ENCODE measurements at places on chromosomes 6 and 20.

- no peak for DNase-seq
Observed at GRCh38 chr20:44849703-44850102, 35.8 kb upstream of the YWHAB start.

DNA sequence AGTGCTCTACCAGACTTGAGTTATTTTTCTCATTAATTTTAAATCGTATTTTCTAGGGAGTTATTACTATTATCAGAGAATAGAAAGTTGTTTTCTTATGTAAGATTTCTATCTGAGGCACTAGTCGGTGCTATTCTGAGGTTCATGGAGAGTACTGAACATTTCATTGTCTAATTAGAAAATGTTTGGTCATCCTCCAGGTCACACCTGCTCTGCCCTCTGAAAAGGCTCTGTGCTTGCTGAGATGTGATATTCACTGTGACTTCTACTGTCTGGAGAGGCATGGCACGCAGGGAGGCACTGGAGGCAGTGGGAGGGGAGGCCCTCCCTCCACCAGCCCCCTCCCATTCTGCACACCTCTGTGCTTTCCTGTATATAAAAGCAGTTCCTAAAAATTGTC is 3.0 kb downstream of the SYNDIG1 start:
- DNase-seq, result no peak

- no peak for DNase-seq
Observed at GRCh38 chr20:13741879-13742278, 42.8 kb downstream of the ESF1 start.

GRCh38 chr6:155542036-155542435 is 86.4 kb upstream of the NOX3 start:
- no peak for DNase-seq

GRCh38 chr6:31568537-31568961 is 3.5 kb upstream of the LTA start:
- DNase-seq, result no peak

GRCh38 chr20:19672498-19672897 is 85.6 kb upstream of the RIN2 start:
- DNase-seq, result no peak

DNA sequence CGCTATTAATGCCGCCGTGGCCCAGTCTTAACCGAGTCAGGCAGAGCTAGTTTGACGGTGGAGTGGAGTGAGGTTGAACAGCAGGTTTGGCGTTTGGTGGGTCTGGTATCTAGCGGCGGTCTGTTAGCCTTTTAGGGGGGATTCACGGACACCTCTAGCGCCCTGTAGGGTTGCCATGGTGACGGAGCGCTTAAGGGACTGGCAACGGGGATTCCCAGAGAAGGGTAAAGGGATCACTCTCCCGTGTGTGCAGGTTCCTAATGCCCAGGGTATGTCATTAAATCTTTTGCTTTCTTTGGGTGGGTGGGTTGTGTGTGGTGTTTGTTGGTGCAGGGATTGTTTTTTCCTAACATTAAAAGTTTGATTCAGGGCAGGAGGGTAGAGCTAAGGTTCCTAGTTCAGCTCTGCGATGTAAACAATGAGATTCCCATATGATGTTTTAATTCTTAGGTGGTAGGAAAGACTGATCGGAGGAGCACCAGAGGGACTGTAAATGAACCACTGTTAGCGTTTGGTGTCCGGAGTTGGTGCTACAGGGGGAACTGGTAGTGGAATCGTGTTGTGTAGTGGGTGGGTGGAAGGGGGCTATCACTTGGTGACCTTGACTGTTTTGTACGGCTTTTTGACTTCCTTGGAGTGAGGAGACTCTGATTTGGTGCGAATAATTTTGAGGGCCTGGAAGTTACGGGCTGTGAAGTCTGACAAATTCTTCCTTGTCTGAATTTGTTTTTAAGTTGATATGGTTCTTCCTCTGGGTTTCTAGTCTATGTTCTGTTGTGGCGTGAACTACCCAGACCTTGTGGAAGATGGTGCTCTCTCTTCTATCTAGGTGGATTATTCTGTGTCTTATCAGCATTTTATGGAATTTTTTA is 5.0 kb downstream of the BRD2 start:
- no peak for DNase-seq

GRCh38 chr6:153090241-153090930 is 40.7 kb downstream of the RGS17 start:
- DNase-seq, result no peak

DNA sequence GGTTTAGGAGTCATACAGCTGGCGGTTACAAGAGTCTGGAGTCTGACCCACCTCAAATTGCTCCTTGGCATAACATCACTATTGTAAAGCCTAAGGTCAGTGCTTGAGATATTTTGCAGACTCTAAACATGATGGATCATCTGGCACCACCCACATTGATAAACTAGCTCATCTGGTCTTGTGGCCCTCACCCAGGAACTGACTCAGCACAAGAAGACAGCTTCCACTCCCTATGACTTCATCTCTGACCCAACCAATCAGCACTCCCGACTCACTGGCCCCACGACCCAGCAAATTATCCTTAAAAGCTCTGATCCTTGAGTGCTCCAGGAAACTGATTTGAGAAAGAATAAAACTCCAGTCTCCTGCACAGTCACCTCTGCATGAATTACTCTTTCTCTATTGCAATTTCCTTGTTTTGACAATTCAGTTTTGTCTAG is 115.9 kb downstream of the CD24 start:
- DNase-seq, result no peak

- DNase-seq, result no peak
Observed at GRCh38 chr6:112983713-112984261, 636.7 kb downstream of the RFPL4B start.

- DNase-seq, result no peak
Observed at GRCh38 chr20:40322941-40323340, 366.1 kb downstream of the MAFB start.

DNA sequence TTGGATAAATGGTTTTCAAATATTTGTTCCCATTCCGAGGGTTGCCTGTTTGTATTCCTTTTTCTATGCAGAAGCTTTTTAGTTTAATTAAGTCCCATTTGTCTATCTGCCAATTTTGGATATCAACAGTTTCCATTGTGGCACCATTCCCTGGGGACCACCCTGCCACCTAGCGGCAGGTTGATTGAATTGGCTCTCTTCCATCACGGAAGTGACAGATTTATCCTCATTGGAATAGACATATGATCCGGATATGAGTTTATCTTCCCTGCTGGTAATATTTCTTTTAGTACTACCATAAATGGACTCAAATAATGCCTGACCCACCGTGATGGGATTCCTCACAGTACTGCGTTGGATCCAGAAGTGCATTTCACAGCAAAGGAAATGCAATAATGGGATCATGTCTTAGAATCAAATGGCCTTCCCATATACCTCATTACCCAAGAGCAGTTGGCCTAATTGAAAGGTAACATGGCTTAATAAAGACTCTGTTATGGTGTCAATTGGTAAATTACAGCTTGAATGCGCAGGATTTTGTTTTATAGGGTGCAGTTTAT is 327.0 kb downstream of the BMP2 start:
- DNase-seq, result no peak

DNA sequence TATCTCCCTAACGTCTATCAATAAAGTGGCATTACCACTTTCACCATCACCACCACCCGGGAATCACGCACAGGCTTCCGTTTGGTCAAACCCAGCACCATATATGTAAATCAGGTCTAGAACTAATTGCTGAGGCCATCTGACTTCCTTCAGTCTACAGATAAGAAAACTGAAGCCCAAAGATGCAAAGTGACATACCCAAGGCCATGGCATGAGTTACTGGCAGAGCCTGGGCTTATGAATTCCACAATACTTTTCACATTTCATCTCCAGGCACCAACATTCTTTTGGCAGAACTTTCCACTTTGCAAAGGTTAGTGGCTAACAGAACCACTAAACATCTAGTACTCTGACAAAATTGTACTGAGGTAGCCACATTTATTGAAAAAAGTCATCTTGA is 64.5 kb upstream of the TINAG start:
- DNase-seq, result no peak

- DNase-seq, result no peak
Observed at GRCh38 chr20:742156-742555, 26.1 kb downstream of the SLC52A3 start.

DNA sequence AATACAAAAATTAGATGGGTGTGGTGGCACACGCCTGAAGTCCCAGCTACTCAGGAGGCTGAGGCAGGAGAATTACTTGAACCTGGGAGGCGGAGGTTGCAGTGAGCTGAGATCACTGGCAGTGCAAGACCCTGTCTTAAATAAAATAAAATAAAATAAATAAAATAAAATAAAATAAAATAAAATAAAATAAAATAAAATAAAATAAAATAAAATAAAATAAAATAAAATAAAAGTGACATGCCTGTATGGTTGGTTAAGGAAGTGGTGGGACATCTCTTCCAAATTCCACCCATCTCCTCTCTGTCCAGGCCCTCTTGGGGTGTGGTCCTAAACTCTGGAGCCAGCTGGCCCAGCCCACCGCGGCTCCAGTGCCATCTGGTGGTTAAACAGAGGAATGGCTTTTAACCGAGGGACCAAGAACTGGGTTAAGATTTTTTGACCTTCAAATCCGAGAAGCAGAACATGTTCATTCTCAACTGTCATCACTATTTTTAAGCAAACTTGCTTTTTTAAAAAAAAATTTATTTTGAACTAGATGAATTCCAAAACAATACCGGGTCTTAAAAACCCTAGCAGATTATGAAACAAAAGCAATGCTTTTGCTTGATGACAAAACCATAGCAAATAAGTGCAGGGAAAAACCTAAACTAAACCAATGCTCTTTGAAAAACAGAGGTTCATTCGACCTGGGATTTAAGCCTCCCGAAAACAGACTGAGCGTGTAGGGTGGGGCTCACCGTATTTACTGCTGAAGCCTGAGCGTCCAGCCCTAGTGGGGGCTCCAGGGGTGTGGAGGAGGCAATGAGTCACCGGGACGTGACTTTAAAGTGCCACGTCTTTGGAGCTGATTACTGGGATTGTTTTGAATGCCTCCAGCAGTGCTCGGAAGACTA is 68.8 kb downstream of the CDC5L start:
- DNase-seq, result no peak

GRCh38 chr20:54093423-54094267 is 23.3 kb upstream of the BCAS1 start:
- DNase-seq, result no peak

DNA sequence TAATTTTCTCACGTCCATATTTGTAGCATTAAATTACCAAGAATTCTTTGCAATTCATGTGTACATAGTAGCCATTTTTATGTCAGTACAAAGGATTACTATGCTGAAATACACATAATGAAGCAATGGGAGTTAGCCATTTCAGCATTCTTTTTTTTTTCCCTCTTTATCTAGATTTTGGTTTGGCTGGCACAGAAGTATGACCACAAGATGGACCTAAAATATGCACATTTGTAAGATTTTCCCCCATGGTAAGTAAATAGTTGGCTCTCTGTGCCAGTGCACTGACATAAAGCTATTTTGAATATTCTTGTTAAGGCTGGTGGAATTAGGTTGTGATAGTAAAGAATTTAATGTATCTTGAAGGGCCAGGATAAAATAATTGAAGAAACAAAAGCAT is 486.1 kb upstream of the BTBD3 start:
- no peak for DNase-seq

DNA sequence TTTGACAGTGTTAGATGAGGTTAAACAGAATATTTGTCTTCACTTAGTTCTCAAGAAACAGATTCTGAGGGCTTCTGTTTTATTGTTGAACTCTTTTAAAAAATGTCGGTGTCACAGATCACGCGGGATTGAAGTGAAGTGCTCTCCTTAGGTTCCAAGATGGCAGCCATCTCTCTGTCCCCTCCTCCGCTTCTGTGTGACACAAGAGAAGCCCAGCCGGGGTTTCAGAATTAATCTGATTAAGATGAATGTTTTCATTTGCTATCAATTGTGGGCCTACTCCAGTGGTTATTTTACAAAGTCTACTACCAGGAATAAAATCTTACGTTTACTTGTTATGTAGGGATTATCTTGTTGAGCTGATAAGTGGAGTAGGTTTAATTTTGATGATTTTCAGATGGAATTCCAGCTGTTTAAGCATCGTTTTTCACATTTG is 10.9 kb downstream of the HIVEP1 start:
- DNase-seq, result no peak

DNA sequence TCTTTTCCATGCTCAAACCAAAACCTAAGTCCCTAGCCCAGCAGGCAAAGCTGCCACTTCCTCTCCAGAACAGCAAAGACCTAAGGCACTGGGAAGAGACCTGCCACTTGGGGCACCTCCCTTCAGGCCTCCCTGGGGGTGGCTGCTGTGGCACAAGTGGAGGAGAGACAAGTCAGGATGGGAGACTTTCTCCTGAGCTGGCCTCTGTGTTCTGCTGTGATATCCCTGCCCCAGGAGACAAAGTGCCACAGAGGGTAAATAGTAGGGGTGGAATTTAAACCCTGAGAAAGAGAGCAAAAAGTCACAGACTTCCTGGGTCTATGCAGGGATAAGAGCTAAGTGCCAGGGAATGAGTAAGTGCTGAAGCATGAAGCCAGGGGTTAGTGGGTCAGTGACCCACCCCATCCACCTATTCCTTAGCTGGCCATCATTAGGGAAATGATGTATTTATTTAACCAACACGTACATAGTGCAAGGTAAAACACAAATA is 84.2 kb downstream of the MRPL14 start:
- DNase-seq, result no peak

GRCh38 chr20:40848526-40848925 is 159.5 kb upstream of the MAFB start:
- no peak for DNase-seq

GRCh38 chr6:95280686-95281273 is 296.6 kb upstream of the MANEA start:
- no peak for DNase-seq

DNA sequence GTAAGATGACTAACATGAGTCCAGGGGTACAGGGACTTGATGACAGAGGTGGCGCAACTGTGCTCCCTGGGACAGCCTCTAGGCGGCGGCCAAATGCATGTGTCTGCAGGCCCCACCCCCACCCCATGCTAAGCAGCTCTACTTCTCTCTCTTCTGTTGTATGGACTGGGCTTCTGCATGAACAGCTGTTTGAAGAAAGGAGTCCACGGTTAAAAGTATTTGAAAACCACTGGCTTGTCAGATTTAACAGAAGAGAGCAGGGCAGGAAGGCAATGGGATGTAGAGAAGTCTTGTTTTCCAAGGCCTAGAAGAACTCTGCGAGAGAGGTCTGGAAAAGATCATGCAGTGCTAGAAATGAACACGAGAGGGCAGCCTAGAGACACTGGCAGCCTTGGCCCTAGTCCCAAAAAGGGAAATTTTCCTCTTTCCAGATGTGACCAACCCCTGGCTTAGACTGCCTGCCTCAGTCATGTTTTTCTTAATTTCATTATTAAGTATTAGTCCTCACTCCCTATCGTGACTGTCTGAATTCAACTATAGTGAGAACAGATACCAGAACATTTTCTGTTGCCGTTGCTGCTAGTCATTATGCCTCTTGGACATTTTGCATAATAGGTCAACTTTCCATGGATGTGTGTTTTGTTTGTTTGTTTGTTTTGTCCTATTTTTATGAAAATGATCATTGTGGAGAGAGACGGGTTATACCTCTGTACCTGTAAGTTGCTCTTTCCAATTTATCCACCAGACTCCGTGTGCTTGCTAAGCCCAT is 265.0 kb downstream of the ADGRG6 start:
- DNase-seq, result no peak

DNA sequence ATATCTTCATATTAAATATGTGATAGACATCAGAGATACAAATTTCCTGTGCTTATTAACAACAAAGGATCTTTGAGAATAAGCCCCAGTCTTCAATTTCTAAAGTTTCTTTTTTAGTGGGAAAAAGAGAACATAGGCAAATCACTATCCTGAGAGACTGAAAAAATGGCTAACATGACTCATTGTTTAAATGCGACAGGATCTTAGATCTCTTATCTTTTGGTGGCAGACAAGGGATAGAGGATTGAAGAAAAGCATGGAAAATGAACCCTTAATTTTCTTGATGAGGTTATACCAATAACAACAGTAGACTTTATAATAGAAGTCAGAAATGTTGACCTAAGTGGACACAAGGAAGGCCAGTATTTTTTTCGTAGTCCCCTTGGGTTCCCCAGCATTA is 178.6 kb upstream of the MAP3K7 start:
- DNase-seq, result no peak
